ENCODE measurements at places on chromosomes 1 and 21. TPM values are rescaled to one million over a fixed set of nuclear protein-coding genes. Genes with fewer than 3 reads are reported as not detected.

GRCh38 chr1:5721634-5722215 lies 270.5 kb downstream of the NPHP4 start:
- H3K4me3 ChIP-seq = no peak overlapping the region
- no peaks in the 10 kb centered on the region for H3K36me3 ChIP-seq
- no peak for DNase-seq
- no peak overlapping the region for H3K27ac ChIP-seq
- H3K27me3 ChIP-seq = peaks cover 25% of the 10 kb centered on the region
- peaks cover 3% of the 10 kb centered on the region for H3K4me1 ChIP-seq

GRCh38 chr1:116075990-116076389 lies 35.2 kb upstream of the MAB21L3 start:
- H3K27ac ChIP-seq = no peak overlapping the region
- no peaks in the 10 kb centered on the region for H3K4me1 ChIP-seq
- no peak overlapping the region for H3K4me3 ChIP-seq
- DNase-seq = no peak
- no peaks in the 10 kb centered on the region for H3K27me3 ChIP-seq

- no peak overlapping the region for H3K4me3 ChIP-seq
- H3K27me3 ChIP-seq = no peaks in the 10 kb centered on the region
- no peak overlapping the region for H3K27ac ChIP-seq
- no peaks in the 10 kb centered on the region for H3K36me3 ChIP-seq
Measured at GRCh38 chr1:93304716-93305138, 41.0 kb upstream of the DR1 start.

GRCh38 chr1:27316860-27317259 lies 5.1 kb upstream of the TMEM222 start:
- no peak overlapping the region for H3K27ac ChIP-seq
- no peaks in the 10 kb centered on the region for H3K27me3 ChIP-seq
- no peak for DNase-seq
- H3K4me3 ChIP-seq = no peak overlapping the region
- no peaks in the 10 kb centered on the region for H3K36me3 ChIP-seq
- H3K4me1 ChIP-seq = peaks cover 7% of the 10 kb centered on the region

- H3K27ac ChIP-seq = peak overlapping the region; percentile 53
- H3K27me3 ChIP-seq = no peaks in the 10 kb centered on the region
- DNase-seq = peak; percentile 55
- H3K4me1 ChIP-seq = peaks cover 22% of the 10 kb centered on the region
- no peaks in the 10 kb centered on the region for H3K36me3 ChIP-seq
Measured at GRCh38 chr1:94325377-94326302, 88.3 kb upstream of the ARHGAP29 start.

GRCh38 chr1:59041646-59042277 lies 255.1 kb upstream of the FGGY start:
- H3K4me3 ChIP-seq = no peak overlapping the region
- no peak for DNase-seq
- H3K27ac ChIP-seq = no peak overlapping the region
- no peaks in the 10 kb centered on the region for H3K27me3 ChIP-seq

DNA sequence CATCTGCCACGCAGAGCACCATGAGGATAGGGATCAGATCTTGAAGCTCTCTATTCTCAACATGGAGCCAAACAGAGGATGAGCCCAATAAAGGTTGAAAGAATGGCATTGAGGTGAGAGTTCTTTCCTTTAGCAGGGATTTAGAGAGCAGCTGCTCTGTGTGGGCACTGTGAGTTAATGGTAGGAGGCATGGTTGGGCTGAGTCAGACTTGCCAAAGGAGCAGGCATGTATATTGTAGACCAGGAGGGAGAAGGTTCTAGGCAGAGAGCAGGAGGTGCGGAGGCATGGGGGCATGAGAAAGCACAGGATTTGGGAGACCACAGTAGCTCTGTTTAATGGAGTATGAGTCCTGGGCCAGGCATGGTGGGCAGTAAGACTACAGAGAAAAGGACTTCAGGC lies 32.0 kb downstream of the TMEM53 start:
- H3K36me3 ChIP-seq = peaks cover 86% of the 10 kb centered on the region
- no peaks in the 10 kb centered on the region for H3K27me3 ChIP-seq
- H3K27ac ChIP-seq = peak overlapping the region; percentile 20
- H3K4me3 ChIP-seq = no peak overlapping the region
- peaks cover 89% of the 10 kb centered on the region for H3K4me1 ChIP-seq

- no peak overlapping the region for H3K4me3 ChIP-seq
- no peaks in the 10 kb centered on the region for H3K4me1 ChIP-seq
- no peak overlapping the region for H3K27ac ChIP-seq
- no peaks in the 10 kb centered on the region for H3K36me3 ChIP-seq
- no peaks in the 10 kb centered on the region for H3K27me3 ChIP-seq
Measured at GRCh38 chr21:35077975-35078374, 28.9 kb upstream of the RUNX1 start.

- peaks cover 5% of the 10 kb centered on the region for H3K27me3 ChIP-seq
- no peak overlapping the region for H3K4me3 ChIP-seq
- H3K27ac ChIP-seq = no peak overlapping the region
- DNase-seq = no peak
Measured at GRCh38 chr1:209863766-209864485, 36.2 kb downstream of the UTP25 start.

- H3K27me3 ChIP-seq = no peaks in the 10 kb centered on the region
- H3K4me1 ChIP-seq = no peaks in the 10 kb centered on the region
- no peak overlapping the region for H3K27ac ChIP-seq
Measured at GRCh38 chr1:110200666-110201065, 9.4 kb upstream of the KCNC4 start.

- no peak for DNase-seq
- no peak overlapping the region for H3K4me3 ChIP-seq
- H3K36me3 ChIP-seq = no peaks in the 10 kb centered on the region
- no peak overlapping the region for H3K27ac ChIP-seq
- H3K27me3 ChIP-seq = peaks cover 3% of the 10 kb centered on the region
- peaks cover 90% of the 10 kb centered on the region for H3K4me1 ChIP-seq
Measured at GRCh38 chr21:44987886-44988606, 48.2 kb downstream of the SLX9 start.

DNA sequence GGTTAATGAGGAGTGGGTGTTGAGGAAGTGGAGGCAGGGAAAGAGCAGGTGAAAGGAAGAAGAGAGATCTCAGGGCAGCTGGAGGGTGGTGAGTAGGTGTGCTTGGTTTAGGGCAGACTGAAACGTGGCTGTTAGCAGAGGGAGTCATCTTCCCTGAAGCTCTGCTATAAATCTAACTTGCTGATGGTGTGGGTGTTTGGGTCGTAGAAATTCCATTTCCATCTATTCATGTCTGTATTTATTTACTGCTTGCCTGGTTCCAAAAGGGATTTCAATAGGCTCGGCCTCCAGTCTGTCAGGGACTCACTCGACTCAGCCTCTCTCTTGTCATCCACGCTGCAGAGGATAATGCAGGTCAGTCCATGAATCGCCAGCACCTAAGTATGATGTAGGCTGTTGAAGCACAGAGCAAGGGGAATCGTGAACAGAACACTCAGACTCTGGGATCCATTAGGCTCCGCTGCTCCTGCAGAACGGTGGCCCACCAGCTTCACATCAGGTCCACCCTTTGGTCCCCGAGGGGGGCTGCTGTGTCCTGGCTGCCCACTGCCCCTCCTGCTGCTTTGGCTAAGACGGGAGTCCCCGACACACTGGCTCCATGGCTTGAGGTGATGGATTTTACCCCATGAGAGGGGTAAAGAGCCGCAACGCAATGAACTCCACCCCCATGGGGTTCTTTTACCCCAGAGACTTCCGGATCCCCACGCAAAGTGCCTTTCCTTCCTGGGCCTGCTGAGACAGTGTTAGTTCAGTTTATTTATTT lies 156.2 kb downstream of the RHOU start:
- no peaks in the 10 kb centered on the region for H3K27me3 ChIP-seq
- H3K27ac ChIP-seq = no peak overlapping the region
- no peaks in the 10 kb centered on the region for H3K4me1 ChIP-seq
- no peak overlapping the region for H3K4me3 ChIP-seq
- no peak for DNase-seq
- no peaks in the 10 kb centered on the region for H3K36me3 ChIP-seq

- no peak overlapping the region for H3K27ac ChIP-seq
- no peak for DNase-seq
- H3K4me1 ChIP-seq = peaks cover 5% of the 10 kb centered on the region
- H3K27me3 ChIP-seq = no peaks in the 10 kb centered on the region
- H3K4me3 ChIP-seq = no peak overlapping the region
Measured at GRCh38 chr1:13702425-13703127, 2.6 kb downstream of the PRDM2 start.

- H3K36me3 ChIP-seq = peaks cover 30% of the 10 kb centered on the region
- H3K4me3 ChIP-seq = no peak overlapping the region
- DNase-seq = no peak
- no peaks in the 10 kb centered on the region for H3K27me3 ChIP-seq
- peaks cover 50% of the 10 kb centered on the region for H3K4me1 ChIP-seq
Measured at GRCh38 chr1:226403201-226404034, 4.5 kb downstream of the PARP1 start.

GRCh38 chr1:206754011-206754410 lies 16.6 kb upstream of the IL19 start:
- peaks cover 3% of the 10 kb centered on the region for H3K27me3 ChIP-seq
- no peaks in the 10 kb centered on the region for H3K36me3 ChIP-seq
- H3K4me3 ChIP-seq = no peak overlapping the region
- no peak overlapping the region for H3K27ac ChIP-seq
- no peaks in the 10 kb centered on the region for H3K4me1 ChIP-seq
- DNase-seq = no peak

DNA sequence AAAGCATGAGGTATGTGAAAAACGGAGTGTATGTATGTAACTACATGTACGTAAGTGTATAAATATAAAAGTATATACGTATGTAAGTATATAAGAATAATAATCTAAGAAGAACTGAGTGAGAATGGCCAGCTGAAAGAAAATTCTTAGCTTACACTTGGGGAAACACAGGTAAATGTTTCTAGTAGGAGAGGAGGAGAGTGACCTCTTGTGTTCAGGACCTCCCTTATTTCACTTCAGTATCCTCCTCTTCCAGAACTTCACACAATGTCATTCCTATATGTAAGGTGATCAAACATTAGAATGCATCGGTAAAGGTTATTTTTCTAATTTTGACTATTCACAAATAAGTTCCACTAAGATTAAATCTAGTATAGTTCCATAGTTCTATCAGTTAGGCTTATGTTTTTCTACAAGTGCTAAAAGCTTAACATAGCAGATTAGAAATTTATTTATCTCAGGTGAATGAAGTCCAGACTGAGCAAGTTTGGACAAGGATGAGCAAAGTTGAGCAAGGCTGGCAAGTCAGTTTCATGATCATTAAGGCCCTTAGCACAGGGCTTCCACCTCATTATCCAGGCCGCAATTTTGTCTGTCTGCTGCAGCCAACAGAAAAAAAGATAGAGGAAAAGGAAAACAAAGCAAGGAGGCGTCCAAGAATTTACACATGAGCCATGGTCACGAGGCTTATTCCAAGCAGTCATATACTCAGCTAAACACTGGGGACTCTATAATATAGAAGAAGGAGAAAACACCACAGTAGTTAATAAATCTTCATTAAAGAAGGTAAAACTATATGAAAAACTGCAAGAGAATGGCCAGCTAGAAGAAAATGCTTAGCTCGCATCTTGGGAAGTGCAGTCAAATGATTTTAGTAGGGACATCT lies 7.1 kb upstream of the MROH9 start:
- H3K36me3 ChIP-seq = no peaks in the 10 kb centered on the region
- H3K27me3 ChIP-seq = peaks cover 2% of the 10 kb centered on the region
- DNase-seq = peak; percentile 59
- no peak overlapping the region for H3K4me3 ChIP-seq

GRCh38 chr1:80248886-80249285 lies 1242.4 kb upstream of the ADGRL4 start:
- no peak overlapping the region for H3K27ac ChIP-seq
- DNase-seq = no peak
- no peaks in the 10 kb centered on the region for H3K27me3 ChIP-seq
- no peak overlapping the region for H3K4me3 ChIP-seq

DNA sequence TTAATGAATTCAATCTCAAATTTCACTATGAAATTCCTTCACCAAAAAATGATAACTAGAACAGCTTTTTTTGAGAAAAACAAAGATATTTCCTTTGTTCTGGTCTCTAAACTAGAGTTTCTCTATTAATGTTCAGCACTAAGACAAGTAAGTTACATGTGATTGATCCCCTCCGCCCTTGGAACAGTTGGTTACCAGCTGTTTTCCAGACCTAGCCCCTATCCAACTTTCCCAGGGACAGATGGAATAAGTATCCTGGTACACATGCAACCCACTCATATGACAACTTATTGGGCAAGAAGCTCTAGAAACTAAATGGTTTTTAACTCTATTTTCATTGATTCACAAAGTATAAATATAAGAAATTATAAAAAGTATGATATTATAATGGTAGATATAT lies 140.4 kb downstream of the COP1 start:
- H3K27me3 ChIP-seq = no peaks in the 10 kb centered on the region
- peaks cover 2% of the 10 kb centered on the region for H3K4me1 ChIP-seq
- H3K4me3 ChIP-seq = no peak overlapping the region
- peak; percentile 47 for DNase-seq

DNA sequence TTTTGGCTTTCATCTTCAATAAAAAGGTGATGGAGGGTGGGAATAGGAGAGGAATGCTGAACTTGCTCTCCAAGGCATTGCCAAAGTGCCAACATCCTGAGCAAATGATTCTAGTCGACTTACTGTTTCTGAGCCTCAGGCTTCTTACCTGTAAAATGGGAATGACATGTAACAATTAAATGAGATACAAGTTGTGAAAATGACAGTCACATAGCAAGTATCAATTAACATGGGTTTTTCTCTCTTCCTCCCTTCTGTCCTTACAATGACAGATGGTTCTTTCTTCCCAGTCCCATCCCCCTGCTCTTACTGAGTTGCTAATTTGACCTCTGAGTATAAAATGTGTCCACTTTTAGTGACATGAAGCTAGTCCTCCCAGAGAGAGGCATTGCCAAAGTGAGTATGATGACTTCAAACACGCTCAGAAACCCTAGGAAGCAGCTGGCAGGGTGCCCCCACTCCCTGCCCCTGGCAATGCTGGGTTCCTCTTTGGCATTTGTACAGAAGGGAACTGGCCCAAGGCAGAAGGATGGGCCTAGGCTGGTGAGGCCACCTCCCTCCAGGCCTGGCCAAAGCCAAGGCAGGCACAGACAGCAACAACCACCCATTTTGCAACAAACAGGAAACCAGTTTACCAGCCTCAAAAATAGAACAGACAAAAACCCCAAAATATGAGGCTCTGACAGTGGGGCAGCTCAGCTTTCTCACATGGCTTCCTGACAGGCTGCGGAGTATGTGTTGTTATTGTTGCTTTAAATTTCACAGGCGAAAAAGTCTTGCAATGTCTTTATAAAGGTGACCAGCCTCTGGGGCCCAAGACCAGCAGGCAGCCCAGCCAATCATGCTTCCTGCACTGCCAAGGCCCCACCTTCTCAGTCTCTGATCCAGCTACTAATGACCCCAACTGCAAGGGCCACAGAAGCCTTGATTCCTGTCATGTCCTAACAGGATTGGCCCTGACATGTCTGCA lies 115.9 kb downstream of the HIVEP3 start:
- H3K27ac ChIP-seq = peak overlapping the region; percentile 7
- no peaks in the 10 kb centered on the region for H3K36me3 ChIP-seq
- peaks cover 12% of the 10 kb centered on the region for H3K4me1 ChIP-seq
- peak; percentile 60 for DNase-seq

GRCh38 chr21:38965910-38966504 lies 160.3 kb downstream of the ETS2 start:
- H3K27ac ChIP-seq = peak overlapping the region; percentile 38
- DNase-seq = peak; percentile 42
- H3K4me3 ChIP-seq = no peak overlapping the region
- no peaks in the 10 kb centered on the region for H3K27me3 ChIP-seq

- no peak overlapping the region for H3K4me3 ChIP-seq
- H3K27ac ChIP-seq = no peak overlapping the region
- H3K27me3 ChIP-seq = no peaks in the 10 kb centered on the region
Measured at GRCh38 chr1:77954521-77954920, 24.4 kb downstream of the FUBP1 start.

The PCSK9 gene
- 3.1 TPM for total RNA-seq

The UBXN10 gene
- total RNA-seq = 0.22 TPM

The CXADR gene
- total RNA-seq = 0.44 TPM

The HTR6 gene
- not detected for total RNA-seq

The HES2 gene
- not detected for total RNA-seq

The DDI2 gene
- 20.6 TPM for total RNA-seq

The NR5A2 gene
- 3.7 TPM for total RNA-seq
